ENCODE measurements at places on chromosomes 3 and 15.
A peak's percentile ranks its signal among the peaks of the same experiment; 100 is the strongest.

GRCh38 chr3:73475717-73476116 is 149.0 kb downstream of the PDZRN3 start:
- DNase-seq, result no peak

DNA sequence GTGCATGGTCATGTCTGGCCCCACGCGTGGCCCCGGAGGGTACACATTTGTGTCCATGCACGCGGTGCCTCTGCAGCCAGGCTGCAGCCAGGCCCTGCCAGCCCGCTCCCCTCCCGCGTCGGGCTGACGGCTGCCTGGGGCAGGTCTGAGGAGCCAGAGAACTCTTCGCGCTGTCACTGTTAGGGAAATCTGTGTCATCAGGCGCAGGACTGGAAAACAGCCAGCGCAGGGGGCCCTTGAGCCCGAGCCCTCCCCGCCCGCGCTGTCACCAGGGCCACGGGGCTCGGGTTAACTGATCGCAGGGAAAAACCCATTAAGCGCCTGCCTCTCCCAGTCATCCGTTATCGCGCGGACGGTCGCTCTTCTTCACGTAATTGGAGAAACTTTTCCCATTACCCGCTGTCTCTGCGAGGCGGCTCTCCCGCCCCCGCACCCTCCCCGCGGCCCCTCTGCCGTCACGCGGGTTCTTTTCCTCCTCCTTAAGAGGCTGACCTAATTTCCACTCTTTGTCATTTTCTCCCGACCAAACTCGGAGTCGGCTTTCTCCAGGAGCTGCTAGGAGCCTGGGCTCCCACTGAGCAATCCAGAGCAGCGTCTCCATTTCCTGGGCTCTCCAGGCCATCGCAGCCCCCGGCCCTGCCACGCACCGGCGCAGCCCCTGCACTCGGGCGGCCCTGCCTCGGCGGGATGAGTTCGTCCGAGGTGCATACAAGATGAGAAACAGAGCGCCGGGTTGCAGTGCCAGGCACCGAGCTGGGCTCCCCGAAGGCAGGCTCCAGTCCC is 57.5 kb upstream of the PRR23E start:
- DNase-seq, result no peak

GRCh38 chr3:149647285-149647684 is 10.5 kb downstream of the WWTR1 start:
- no peak for DNase-seq

DNA sequence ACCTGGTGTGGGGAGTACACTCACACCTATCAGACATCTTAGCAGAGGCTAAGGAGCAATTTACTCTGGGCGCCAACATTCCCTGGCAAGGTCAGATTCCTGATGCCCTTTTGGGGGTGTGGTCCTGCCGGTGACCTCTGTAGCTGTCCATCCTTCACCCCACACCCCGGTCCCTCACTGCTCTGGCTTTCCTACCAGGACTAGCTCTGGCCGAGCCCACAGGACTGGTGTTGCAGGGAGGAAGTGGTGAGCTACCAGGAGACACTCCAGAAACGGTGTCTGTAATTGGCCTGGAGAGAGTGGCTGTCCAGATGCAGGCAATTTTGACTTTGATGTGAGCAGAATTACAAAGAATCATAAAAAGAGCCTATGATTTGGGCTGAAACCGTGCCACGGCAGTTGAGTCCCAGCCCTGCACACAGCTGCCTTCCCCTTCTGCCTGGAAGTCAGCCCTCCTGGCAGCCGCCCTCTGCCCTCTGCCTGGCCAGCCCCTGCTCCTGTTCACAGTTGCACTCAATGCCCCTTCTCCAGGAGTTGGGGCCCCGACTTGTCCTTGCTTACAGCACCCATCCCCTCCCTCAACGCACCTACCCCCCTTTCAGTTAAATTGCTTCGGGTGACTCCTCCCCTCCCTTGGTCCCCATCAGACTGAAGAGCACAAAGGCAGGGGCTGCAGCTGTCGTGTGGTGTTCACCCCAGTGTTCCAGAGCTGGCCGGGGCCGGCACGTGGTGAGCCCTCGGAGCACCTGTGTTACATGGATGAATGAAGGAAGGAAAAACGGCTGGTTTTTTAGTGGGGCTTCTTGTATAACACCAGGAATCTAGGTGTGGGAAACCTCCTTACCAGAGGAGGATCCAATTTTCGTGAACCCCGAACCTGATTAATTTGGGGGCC is 80.2 kb upstream of the TPM1 start:
- no peak for DNase-seq

DNA sequence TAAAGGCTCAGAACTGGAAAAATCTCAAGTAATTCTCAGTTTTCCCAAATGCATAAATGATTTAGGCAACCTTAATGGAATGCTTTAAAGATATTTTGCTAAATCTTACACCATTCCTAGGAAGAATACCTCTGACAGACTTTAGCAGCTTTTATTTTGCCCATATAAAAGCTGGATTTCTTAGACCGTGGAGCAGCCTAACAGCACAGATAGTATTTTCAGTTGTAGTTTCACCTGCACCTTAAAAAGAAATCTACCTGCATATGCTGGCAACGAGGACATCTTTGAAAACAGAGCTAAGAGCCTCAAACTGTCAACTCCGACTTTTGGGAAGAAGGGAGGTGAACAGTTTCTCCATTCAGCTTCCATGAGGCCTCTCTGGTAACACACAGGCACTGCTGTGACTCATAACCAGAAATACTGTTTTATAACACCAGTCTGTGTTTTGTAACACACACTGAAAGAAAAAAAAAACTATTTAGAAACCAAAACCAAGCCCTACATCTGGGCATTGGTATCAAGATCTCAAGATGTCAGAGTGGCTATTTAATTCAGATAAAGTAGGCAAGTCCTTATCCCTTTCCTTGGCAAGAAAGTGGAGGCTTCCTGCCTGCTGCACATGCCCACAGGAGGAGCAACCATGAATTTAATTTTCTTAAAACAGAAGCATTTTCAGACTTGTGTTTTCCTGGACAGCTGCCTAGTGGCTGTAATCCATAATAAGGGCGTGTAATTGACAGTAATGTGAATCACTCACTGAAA is 181.5 kb upstream of the ICE2 start:
- DNase-seq, result peak; percentile 78

DNA sequence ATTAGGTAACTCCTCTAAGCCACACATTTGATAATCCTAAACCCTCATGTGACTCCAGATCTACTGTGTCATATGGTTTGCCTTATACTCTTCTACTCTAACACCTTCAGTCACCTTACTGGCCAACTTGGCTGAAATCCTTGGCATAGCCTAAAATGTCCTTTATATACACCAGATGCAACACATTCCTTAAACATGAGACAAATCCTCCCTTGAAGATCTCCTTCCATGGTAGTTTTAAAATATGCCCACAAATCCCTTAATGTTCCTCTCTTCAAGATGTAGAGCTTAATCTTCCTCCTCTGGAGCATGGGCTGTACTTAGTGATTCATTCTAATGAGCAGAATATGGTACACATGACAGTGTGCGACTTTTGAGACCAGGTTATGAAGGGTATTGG is 238.9 kb downstream of the SUCLG2 start:
- DNase-seq, result peak; percentile 21

DNA sequence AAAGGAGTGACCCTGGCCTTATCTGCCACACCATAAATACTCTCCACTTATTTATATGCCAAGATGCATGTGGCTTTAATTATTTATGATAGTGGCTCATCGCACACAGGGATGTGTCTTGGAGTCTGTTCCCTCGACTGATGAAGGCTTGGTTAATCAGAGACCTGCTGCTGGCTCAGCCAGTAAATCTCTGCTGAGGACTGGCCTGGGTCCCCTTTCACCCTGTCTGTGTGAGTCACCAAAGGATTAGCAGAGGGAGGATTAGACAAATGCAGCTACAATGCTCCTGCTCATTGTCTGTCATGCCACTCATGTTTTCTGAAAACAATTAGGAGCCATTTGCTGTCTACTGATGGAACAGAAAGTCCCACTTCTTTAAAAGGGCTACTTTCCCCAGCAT is 226.8 kb downstream of the NTRK3 start:
- peak; percentile 16 for DNase-seq

DNA sequence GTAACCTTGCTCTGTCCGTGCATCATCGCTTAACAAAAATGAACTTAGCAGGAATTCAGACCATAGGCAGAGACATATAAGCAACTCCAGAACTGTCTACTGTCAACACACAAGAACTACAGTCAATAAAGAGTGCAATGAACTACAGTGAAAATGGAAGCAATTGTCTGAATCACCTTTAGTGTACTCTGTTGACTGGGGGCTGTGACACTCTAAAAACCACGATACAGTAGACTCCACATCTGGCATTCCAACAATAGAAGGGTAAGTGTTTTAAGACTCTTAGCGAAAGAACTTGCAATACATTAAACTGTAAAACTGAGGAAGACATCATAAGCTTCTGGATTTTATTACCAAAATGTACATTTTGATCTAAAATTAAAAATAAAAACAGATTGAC is 347.3 kb downstream of the ZBTB20 start:
- no peak for DNase-seq

DNA sequence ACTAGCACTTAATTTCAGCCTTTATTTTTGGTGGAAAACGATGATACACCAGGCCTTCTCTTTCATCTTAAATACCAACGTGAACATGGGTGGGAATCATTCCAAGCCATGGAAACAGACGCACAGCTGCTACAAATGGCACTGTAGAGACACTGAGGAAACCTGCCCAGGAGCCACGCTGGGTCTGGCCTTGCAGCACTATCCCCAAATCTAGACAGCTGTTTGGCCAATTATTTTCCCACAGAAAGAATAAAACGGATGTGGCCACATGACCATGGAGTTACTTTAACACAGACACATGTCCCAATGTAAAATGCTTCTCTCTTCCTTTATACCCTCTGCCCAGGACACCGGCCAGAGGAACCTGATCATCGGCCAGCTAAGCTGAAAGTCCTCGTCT is 83.6 kb upstream of the OCA2 start:
- no peak for DNase-seq

Data from fibroblast of skin of scalp (primary cell).